Mucosa of descending colon (tissue), 3 donors: ENCODE measurements at places on chromosomes 3 and 15. TPM values are rescaled to one million over a fixed set of nuclear protein-coding genes. Genes with fewer than 3 reads are reported as not detected.

DNA sequence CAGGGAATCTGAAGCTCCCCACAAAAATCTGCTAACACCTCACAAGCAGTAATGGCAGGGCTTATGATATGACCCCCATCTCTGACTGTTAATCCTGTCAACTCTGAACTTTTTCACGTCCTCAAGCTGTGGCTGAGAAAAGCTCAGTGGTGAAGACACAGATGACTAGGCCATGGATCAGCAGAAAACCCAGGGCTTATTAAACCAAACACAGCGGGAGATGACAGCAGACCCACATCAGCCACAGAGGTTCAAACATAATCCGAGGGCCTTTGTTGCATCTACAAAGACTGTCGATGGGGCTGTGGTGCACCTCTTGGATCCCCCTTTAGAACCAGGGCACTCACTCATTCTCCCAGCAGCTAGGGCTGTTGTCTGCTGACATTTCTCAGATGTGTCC, 50.4 kb downstream of the GLB1 start:
- no peak for DNase-seq

DNA sequence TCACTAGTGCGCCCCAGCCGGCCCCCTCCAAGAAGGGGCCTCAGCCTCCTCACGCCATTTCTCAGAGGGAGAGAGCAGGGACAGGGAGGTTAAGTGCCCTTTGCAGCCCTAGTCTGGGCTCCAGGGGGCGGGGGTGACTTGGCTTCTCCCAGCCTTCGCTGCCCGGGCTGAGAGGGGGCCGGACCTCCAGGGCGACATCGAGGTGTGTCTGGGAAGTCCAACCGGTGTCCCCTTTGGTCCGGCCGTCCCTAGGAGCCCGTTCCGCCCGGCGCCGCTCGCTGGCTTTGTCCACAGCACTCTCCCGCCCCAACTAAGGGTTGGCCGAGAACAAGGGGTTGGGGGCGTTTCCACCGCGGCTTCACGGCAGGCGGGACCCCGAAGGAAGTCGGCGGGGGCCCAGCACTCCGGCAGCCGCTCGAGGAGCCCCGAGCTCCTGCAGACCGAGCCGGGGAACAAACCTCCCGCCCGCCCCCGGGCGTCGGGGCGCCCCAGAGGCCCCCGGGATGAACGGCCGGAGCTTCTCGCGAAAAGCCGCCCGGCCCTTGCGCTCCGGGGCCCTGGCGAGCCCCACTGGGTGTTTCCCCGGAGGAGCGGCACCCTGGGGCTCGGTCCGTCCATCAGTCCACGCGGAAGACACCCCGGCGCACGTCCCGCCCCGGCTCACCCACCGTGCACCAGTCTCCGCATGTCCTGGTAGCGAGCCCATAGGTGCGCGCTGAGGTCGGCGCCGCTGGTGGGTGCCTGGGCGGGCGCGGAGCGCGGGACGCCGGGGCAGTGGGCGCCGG, 627 bp downstream of the NT5DC2 start:
- DNase-seq = peak; percentile 62

GRCh38 chr15:48757661-48758060, 53.2 kb downstream of the CEP152 start:
- DNase-seq = no peak

NR1I2 gene
- total RNA-seq = 141 TPM

DNA sequence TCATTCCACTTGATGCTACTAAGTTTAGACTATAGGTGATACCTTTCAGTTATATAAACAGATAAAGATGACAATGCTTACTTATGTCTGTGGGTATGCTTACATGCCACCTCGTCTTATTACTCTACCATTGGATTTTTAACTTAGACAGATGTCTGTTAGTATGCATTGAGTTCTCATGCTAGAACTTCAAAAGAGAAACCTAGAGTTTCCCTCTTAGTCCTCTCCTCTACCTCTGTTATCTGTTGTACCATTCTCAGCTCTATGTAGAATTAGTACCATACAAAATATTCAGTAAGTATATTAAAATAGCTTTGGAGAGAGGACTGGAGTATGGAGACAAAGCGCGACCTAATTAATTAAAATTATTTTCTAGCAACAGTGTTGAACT, 111.3 kb downstream of the BBX start:
- DNase-seq = no peak

- DNase-seq = peak; percentile 82
Observed at GRCh38 chr15:77118882-77119321, 48.0 kb upstream of the TSPAN3 start.

OXNAD1 gene
- 28.4 TPM for total RNA-seq

DNA sequence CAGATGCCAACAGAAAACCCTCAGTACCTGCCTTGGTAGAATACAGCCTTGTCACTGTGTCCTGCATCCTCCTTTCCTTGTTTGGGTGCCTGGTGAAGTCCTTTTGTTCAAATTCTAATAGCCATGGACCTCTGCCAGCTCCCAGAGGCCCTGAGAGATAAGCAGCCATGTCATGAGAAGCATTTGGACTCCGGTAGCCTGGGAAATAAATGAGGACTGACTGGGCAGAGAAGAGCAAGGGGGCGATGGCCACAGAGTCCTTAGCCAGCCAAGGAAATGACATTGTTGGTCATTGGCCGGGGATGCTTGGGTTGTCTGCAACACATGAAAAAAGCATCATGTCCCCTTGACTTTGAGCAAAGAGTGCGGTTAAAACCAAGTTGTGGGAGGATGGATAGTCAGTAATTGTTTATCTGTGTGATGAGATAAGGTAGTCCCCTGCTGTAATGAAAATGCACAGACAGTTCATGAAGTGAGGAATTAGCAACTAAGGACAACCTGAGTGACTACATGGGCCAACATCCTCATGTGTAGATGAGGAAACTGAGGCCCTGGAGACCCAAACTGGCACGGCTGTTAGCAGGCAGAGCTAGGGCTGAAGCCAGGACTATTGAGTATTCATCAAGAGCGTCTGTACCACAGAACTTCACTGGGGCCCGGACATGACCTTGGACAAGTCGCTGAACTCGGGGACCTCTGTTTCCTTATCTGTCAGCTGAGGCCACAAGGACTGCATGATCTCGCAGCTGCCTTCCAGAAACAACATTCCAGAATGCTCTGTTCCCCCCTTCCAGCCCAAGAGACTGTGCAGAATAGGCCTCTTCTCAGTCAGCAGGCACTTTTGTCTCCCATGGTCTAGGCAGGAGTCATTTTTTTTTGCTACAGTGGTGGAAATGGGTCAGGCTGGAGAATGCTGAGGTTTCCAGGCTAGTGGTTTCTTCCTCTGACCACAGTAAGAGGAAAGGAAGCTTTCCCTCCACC, 90.5 kb upstream of the CTDSPL start:
- DNase-seq = no peak

- DNase-seq = no peak
Observed at GRCh38 chr15:81106560-81106959, 27.5 kb upstream of the CFAP161 start.

DNA sequence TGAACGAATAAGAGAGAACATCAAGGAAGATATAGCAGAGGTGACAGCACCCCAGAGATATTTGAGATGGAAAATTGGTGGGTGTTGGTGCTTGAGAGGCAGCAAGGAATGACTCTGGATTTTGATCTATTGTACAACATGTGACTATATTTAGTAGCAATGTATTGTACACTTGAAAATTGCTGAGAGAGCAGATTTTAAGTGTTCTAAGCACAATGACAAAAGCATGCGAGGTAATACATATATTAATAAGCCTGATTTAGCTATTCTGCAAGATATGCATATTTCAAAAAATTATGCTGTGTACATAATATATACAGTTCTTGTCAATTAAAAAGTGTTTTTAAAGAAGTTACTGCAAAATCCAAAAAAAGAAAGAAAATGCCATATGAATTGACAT, 194.3 kb downstream of the SLC9A9 start:
- no peak for DNase-seq

GRCh38 chr3:115644391-115644790, 21.1 kb downstream of the GAP43 start:
- no peak for DNase-seq

DNA sequence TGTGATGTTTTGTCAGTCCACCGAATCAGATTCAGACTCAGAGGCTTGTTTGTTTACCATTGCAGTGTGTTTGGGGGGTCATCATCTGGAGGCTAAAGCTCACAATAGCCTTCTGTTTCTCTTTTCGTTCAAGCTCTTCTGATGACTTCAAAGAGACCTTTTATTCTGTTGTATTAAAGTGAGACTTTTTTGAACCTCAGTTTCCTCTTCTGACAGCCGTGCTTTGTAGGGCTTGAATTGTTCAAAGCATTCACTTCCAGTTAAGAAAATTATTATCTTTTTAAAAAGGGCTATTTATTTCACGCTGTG, 1.3 kb downstream of the PXK start:
- DNase-seq = no peak

- DNase-seq = no peak
Observed at GRCh38 chr15:69871511-69872134, 226.1 kb downstream of the TLE3 start.

- peak; percentile 97 for DNase-seq
Observed at GRCh38 chr15:85840079-85840801, 45.5 kb upstream of the KLHL25 start.

GRCh38 chr3:51673802-51674654, 3.0 kb downstream of the TEX264 start:
- DNase-seq = no peak

LRRIQ4 gene
- total RNA-seq = not detected

DNA sequence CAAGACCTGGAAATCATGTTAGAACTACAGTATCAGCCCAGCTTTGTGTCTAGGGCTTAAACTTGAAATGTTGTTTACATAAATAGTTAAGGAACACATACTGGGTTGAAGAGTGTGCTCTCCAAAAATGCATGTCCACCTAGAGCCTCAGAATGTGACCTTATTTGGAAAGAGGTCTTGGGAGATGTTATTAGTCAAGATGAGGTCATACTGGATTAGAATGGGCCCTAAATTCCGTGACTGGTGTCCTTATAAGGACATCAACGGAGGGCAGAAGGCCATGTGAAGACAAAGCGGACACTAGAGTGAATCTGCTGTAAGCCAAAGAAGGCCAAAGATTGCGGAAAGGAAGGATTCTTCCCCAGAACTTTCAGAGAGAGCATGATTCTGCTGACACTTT, 759.2 kb upstream of the CFAP20DC start:
- DNase-seq = no peak

DNA sequence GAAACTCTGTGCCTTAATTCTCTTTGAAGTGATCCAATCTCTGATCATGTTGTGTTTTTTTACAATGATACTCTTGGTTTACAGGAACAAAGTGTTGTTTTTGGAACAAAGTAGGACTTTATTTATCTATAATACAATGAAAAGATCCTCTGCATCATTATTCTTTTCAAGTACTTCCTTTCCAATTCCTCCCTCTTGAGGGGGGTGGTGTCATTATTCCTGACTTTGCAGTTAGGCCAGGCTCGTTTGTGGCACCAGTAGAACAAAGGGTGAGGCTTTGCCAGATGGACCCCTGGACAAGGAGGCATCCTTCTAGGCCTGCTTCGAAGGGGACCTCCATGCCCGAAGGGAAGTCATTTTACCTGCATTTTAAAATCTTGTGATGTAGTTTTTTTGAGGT, 41.7 kb upstream of the ZBTB38 start:
- no peak for DNase-seq

- DNase-seq = no peak
Observed at GRCh38 chr3:192382861-192383260, 344.5 kb downstream of the FGF12 start.

DNA sequence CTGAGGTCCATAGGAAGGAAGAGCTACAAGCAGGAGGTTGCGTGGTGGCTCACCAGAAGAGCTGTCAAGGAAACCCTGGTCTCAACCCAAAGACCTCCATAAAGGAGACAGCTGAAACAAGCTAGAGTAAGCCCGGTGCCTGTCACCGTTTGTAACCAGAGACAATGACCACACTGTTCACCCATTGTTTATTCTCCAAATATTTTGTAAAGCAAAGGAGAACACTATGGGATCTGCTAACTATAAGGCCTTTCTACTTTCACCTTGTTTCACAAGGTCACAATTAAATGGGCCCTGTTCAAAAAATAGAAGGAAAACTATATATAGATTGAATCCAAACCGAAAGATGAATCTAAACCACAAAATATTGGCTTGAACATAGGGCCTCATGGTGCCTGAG, 128.9 kb upstream of the TPRG1 start:
- no peak for DNase-seq

GRCh38 chr3:161199926-161200325, 21.2 kb upstream of the NMD3 start:
- DNase-seq = no peak

DNA sequence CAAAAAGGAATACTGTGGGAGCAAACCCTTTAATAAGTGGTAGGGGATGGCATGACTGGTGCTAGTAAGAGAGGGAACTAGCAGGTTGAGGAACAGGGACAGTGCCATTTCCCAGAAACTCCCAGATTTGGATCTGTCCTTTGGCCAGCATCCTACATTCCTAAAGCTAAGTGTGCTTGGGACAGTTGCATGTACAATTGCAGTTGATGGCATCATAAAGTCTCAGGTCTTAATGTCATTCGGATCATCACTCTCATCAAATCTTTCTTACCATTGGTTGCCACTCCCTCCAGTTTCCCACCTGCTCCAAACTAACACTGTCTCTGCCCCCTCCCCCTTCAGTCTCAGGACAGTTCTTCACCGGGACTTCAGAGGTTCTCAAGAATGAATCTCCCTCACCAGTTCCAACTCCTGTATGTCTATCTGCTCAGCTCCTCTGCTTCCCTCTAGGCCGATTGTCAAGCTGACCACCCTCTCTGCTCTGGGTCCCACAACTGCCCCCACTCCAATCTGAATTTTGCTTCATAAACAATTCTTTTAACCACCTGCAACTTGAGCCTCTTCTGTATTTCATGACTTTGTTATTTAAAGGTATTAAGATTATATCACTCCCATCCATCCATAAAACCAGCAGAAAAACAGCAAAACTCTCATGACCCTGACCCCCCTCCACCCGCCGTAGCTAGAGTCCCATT, 260.8 kb downstream of the CGGBP1 start:
- DNase-seq = no peak

SLC9C1 gene
- total RNA-seq = 0.51 TPM

DNA sequence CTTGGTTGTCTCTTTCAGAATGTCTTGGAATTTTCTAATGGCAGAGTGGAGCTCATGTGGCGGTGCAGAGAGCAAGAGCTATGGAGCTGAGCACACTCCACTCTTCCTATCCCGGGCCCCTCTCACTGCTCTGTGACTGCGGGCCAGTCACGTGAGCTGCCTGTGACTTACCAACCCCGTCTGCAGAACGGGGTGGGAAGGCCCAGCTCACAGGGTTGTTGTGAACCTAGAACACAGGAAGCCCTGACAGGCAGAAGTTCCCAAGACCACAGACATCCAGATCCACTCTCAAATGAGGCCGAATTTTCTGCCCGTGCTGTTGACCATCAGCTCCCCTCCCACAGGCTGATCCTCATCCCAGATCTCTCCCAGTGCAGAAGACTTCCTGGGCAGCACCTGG, 35.5 kb upstream of the PLXNA1 start:
- no peak for DNase-seq

DNA sequence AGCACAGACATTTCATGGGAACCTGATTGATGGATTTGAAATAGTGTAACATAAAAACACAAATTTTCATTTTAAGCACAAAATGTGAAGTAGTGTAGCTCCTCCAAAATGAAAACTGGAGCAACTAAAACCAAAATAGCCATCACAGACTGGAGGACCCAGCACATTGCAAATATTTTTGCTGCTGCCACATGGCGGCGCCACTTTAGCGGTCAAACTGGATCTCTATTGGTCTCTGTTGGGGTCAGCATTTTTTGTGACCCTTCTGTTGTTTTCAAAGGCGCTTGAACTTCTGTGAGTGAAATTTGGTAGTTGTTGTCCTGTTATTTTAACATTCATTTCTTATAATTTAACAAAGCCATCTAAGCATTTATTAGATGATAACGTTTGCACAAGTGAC, 259.9 kb downstream of the IL20RB start:
- DNase-seq = no peak

GRCh38 chr3:34078418-34078817, 280.0 kb downstream of the PDCD6IP start:
- no peak for DNase-seq
